ENCODE measurements at places on chromosomes 11 and 22.
A peak's percentile ranks its signal among the peaks of the same experiment; 100 is the strongest.

DNA sequence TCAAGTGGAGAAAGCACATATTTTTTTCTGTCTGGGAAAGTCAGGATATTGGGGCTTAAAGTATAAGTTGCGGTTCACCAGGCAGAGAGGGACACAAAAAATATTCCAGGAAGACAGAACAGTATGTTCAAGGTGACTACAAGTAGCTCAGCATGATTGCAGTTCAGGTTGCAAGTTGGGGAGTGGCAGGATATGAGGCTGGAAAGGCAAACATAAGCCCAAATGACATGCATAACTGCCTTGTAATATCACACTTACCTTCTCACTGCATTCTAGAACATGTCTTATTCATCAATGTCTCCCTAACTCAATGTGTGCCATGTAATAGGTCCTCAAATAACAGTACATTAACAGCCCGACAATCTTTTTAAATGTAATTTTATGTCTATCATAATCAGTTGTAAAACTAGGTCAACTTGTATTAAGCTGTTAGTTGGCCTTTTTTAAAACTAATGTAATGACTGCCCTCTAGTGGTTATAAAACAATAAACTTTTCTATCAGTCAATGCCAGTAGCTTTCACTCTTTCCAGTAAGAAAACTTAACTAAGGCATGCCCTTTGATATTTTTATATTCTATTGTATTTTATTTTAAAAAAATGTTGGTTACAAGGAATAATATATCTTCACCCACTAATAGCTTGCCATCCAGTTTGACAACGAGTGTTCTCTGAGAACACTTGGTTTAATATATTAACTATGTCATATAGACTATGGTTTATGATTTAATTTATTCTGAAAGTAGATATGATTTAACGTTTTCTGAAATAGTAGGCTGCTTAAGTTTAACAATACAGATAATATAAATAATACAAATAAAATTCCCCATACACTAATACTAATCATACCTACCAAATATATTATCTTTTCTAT lies 39.4 kb upstream of the CFAP300 start:
- peak; percentile 89 for DNase-seq

DNA sequence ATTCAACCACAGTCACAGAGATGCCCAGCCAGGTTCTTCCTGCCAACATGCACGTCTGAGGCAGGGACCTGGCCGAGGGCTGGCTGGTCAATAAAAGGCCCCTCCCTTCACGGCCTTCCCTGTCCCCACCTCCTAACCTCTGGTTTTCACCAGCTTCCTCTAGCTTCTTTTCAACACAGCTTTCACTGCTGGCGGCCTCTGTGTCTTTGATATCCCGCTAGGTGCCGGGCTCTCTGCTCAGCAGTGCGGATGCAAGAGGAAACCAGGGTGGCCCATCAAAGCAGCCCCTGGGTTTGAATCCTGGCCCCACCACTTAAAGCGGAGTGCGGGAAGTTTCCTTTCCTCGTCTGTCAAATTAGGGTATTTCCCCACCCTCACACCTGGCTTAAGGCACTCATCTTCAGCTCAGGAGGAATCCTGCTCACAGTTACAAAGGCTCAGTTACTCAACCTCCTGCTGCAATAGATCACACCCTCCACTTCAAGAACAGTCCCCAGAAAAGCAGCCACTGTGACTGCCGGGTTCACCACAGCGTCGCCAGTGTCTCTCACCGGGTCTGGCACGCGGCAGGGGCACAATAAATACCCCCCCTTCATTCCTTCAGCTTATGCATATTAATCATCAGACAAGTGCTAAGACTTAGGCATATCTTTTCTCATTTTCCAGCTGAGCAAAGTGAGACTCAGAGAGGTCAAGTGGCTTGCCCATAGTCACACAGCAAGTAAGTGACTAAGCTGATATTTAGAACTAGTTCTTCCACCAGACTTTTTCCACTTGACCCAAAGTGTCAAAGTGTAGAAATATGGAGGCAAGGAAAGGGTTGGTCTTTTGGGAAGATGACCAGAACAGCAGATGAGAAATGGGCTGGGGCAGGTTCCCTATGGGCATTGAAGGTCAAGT lies 45.7 kb downstream of the TXN2 start:
- DNase-seq: no peak

DNA sequence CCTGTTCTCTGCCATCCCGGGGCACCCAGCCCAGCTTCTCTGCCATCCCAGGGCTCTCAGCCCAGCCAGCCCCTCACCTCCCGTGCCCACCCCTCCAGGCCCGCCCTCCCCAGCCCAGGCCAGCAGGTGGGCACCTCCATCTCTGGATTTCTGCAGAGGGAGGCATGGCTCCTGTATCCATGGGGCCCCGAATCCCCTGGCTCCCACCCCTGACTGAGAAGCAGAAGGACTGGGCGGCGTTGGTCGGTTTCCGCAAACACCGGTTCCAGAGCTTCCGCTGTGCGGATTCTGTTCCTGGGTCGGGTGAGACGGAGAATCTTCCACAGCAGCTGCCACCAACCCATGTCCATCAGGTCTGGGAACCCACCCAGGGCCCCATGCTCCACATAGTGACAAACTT lies 240.3 kb downstream of the BRD1 start:
- DNase-seq: no peak

DNA sequence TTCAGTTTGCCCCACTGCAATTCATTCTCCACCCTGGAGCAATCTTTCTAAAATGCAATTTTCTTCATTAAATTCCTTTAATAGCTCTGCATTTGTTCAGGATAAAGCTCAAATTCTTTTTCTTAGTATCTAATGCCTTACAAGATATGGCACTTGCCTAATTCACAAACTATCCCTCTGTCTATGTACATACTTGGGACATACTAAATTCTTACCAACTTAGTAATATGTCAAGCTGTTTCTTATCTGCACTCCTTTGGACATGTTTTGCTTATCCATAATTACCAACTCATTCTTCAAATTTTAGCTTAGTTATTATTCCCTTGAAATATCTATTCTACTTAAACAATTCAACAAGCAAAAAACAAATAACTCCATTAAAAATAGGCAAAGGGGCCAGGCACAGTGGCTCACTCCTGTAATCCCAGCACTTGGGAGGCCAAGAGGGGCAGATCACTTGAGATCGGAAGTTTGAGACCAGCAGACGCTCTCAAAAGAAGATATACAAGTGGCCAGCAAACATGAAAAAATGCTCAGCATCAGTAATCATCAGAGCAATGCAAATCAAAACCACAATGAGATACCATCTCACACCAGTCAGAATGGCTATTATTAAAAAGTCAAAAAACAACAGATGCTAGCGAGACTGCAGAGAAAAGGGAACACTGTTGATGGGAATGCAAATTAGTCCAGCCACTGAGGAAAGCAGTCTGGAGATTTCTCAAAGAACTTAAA lies 96.9 kb downstream of the FAM76B start:
- DNase-seq: peak; percentile 81

DNA sequence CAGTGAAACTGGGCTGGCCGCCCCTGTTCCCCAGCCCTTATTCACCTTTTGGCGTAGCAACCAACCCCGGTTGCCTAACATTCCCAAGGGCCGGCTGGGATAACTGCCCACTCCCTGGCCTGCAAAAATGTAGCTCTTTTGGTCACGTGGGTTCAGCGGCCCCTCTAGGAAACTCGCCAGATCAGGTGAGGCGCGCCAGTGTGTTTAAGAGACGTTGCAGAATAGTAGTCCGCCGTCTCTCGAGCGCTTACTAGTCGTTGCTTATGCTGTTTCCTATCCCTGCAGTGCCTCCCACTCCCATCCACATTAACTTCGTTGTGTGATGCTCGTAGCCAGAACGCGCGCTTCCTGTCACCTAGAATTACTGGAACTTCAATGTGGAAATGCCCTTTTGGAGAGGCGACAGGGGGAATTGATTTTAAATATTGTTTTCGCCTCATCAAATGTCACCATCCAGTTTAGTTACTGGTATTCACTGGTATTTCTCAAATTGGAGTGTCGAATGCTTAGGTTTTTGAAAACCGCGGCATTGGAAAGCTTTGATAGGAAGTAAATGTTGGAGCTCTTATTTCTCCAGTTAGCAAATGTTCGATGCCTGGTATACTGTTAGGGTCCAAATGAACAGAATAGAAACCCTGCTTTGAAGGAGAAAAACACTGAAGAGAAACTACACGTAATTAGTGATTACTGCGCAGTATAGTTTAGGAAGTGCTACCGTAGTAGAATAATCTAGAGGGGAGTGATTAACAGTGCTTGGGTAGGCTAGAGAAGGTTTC lies 823 bp downstream of the CEP57 start:
- DNase-seq: peak; percentile 94

DNA sequence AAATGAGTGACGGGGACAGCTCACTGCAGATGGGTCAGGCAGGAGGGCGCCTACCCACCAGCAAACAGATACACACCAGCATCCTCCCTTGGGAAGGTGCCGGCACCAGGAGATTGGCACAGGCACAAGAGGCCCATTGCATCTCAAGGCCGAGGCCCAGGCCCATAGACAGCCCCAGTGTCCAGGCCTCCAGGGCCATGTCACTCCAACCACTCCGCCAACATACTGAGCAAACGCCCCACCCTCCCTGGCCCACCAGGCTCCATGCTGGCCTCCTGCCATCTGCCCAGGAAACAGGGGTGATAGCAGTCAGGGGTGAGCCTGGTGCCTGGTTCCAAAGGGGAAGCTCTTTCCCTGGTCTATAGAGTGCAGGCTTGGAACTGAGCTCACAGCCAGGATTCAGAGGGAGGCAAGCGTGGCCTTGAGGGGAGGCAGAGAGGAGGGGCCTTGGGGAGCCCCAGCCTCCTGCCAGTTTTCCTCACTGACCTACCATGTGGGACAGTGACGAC lies 34.7 kb downstream of the PISD start:
- no peak for DNase-seq

DNA sequence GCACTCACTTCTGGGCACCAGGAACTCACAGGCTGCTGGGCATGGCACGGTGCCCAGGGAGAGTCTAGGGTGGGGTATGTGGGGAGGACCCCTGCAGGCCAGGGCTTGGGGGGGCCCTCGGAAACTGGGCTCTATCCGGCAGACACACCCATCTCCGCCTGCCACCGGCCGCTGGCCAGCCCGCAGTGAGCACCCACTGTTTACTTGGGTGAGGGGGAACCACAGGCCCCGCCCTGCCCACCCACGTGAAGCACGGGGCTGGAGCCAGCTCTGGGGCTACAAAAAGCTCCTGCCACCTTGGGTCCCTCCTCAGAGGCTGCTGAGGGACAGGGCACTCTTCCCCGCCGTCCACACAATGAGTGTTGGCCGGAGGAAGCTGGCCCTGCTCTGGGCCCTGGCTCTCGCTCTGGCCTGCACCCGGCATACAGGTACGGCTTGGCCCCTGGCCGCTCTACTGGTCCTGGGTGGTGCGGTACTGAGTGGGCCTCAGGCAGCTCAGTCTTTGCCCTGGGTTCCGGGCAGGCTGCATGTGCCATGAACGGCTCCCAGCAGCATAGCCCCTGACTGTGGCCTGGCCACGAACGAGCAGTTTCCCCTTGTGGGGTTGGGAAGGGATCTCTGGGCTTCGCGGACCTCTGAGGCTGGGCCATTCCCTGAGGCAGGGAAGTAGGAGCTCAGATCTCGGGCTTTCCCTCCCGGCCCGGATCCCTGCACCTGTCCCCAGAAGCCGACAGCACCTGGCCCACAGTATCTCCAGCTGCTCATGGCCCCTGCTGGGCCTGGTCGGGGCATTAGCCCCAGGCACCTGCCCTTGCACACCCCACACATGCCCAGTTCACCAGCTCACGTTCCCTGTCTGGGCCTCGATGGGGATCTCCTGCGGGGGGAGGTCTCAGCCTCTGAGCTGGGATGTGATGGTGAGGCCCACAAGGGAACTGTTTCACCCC lies at the start of gene MUC5AC:
Gene MUC5AC, plus strand, starts transcription at position 309 of the 947 bp plus-strand sequence. Its CDS starts 47 bp downstream, at position 356.
- DNase-seq: peak; percentile 11

- DNase-seq: no peak
These were observed 148.3 kb downstream of the CEP164 start for GRCh38 chr11:117475716-117476530.

DNA sequence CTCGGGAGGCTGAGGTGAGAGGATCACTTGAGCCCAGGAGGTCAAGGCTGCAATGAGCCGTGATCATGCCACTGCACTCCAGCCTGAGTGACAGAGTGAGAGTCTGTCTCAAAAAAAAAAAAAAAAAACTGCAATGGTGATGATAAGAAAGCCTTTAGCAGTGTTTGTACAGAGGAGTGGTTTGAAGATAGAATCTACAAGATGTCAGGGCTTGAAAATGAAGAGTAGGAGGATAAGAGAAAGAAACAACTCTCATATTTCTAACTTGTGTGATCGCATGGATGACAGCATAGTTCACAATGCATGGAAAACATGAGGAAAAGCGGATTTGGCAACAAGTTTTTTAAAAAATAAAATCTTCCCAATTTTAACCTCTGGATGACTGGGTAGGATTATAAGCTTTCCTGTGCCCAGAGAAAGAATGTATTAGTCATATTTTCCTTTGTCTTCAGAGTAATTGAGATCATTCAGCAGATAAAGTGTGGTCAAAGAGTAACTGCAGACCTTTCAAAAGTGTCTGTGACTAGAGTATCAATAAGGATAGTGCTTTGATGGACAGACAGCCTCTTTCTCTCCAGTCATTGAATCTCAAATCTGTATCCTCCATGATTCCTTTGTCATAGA lies 328.1 kb downstream of the CASP12 start:
- DNase-seq: no peak

- DNase-seq: no peak
These were observed 1059.5 kb downstream of the FAM181B start for GRCh38 chr11:81674211-81674610.

DNA sequence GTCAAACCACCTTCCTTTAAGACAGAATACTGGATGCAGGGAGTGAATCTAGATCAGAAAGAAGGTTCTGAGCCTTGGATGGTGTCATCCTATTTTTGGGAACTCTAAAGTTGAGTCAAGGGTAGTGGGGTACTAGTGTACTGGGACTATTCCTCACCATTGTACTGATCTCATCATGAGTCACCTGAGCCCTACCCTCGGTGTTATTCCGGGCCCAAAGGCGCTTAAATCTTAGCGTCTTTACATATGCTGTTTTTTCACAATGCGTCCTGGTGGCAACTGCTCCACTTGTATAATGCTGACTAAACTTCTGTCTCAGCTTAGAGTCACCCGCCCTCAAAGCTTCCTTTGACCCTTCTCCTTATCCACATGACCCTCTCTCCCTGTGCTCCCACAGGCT lies 25.3 kb upstream of the PATE1 start:
- DNase-seq: no peak

GRCh38 chr11:453564-453963 lies 3.5 kb downstream of the PTDSS2 start:
- no peak for DNase-seq

DNA sequence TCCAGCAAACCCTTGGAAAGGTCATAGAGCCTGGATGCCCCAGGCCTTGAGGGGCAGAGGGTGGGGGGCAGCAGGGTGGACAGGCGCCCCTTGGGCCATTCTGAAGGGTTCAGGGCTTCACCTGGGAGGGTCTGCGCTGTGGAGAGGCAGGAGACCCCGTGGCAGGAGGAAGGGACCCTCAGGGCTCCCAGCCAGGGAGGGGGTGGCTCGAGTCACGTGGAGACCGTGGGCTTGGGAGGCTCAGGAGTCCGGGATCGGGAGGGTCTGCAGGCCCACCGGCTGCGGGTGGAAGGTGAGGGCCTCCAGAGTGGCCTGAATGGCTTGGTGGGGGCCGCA lies 48.5 kb upstream of the A4GALT start:
- no peak for DNase-seq

- DNase-seq: no peak
These were observed 9.1 kb downstream of the BACE1-AS start for GRCh38 chr11:117300283-117300663.
